ENCODE measurements at places on chromosomes 7 and 10. TPM values are rescaled to one million over a fixed set of nuclear protein-coding genes. Genes with fewer than 3 reads are reported as not detected.

Gene COBL
- not detected for total RNA-seq

Gene RPEL1
- not detected for total RNA-seq

Gene RSPH10B
- total RNA-seq: 0.53 TPM

Gene RAMP3
- not detected for total RNA-seq

Gene SDK1
- total RNA-seq: 0.20 TPM

Gene C10orf95
- total RNA-seq: 0.28 TPM

Gene GDF10
- 0.11 TPM for total RNA-seq

Gene TMEM225B
- 2.3 TPM for total RNA-seq

DNA sequence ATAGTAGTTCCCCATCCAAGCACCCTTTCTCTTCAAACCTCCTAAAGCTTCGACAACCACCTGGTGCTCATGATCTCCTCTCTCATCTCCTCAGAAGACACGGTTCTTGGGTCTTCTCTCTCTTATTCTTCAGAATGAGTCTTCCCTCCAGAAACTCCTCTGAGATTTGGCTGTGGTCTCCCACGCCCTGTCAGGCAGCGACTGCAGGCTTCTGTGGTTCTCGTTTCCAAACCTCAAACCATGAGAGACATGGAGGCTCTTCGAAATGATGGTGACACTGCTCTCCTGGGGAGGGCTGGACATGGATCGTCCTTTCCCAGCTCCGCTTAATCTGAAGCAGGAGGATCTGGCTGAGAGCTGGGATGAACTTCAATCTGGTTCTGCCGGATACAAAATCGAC lies 78.6 kb upstream of the PITRM1 start:
- no peak for DNase-seq
- H3K4me3 ChIP-seq: no peak overlapping the region
- peaks cover 50% of the 10 kb centered on the region for H3K27me3 ChIP-seq
- H3K27ac ChIP-seq: no peak overlapping the region
- H3K4me1 ChIP-seq: no peaks in the 10 kb centered on the region
- H3K36me3 ChIP-seq: no peaks in the 10 kb centered on the region

GRCh38 chr7:137879357-137880158 lies 32.8 kb upstream of the DGKI start:
- H3K4me1 ChIP-seq: peaks cover 6% of the 10 kb centered on the region
- no peaks in the 10 kb centered on the region for H3K27me3 ChIP-seq
- H3K4me3 ChIP-seq: no peak overlapping the region
- H3K27ac ChIP-seq: no peak overlapping the region
- no peak for DNase-seq

GRCh38 chr10:63210611-63211196 lies 77.6 kb downstream of the NRBF2 start:
- no peak for DNase-seq
- H3K4me3 ChIP-seq: no peak overlapping the region
- peaks cover 51% of the 10 kb centered on the region for H3K36me3 ChIP-seq
- H3K4me1 ChIP-seq: peaks cover 37% of the 10 kb centered on the region
- no peaks in the 10 kb centered on the region for H3K27me3 ChIP-seq

- H3K27me3 ChIP-seq: peaks cover 13% of the 10 kb centered on the region
- H3K4me1 ChIP-seq: no peaks in the 10 kb centered on the region
- DNase-seq: no peak
- H3K27ac ChIP-seq: no peak overlapping the region
Measured at GRCh38 chr10:98646998-98647917, 200.5 kb upstream of the HPS1 start.

- peak overlapping the region; percentile 83 for H3K27ac ChIP-seq
- DNase-seq: peak; percentile 69
Measured at GRCh38 chr7:35725280-35725680, 30.3 kb upstream of the HERPUD2 start.

DNA sequence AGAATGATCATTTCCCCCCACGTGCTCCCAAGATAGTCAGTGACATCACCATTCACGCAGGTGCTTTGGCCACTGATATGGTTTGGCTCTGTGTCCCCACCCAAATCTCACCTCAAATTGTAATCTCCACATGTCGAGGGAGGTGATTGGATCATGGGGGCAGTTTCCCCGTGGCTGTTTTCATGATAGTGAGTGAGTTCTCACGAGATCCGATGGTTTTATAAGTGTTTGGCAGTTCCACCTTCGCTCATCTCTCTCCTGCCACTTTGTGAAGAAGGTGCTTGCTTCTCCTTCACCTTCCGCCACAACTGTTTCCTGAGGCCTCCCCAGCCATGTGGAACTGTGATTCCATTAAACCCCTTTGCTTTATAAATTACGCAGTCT lies 205.4 kb upstream of the SH2B2 start:
- no peak for DNase-seq
- H3K27me3 ChIP-seq: no peaks in the 10 kb centered on the region
- H3K36me3 ChIP-seq: peaks cover 14% of the 10 kb centered on the region
- peak overlapping the region; percentile 9 for H3K27ac ChIP-seq

DNA sequence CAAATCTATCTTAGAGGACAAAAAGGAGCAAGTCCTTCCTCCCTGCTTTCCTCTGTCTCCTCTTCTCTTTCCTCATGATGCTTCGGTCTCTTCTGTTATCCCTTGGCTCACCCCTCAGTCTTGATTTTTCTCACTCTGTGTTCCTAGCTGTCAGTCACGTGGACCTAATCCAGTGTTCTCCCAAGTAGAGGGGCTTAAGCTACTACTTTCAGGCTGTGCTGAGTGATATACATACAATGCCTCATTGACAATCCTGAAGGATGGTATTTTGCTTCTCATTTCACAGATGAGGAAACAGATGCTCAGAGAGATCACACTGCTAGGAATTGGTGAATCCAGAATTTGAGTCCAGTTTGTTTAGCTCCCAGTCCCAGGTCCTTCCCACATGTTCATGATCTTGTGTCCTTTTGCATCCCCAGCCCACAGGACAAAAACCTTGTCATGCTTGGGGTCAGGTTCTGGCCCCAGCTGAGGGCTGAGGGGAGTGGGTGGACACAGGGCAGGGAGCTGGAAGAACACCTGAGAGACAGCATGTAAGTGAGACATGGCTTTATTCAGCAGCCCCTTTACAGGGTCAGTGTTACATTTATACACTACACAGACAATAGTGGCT lies 50.5 kb upstream of the KMT2E start:
- no peak for DNase-seq
- no peaks in the 10 kb centered on the region for H3K27me3 ChIP-seq
- peaks cover 6% of the 10 kb centered on the region for H3K4me1 ChIP-seq
- no peak overlapping the region for H3K4me3 ChIP-seq
- peaks cover 30% of the 10 kb centered on the region for H3K36me3 ChIP-seq

DNA sequence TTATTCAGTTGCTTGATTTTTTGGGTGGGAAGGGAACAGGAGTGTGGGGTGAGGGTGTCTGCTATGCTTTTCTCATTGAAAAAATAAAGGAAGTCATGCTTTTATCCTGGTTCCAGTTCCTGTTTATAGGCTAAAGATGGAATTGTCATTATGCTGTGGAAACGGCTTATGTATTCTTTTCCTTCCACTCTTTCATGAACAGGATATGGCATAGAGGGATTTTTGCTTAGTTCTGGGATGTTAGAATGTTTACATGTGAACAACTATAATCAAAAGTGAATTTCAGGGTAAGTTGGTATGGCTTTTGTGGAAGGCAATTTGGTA lies 35.9 kb upstream of the PTPN12 start:
- peaks cover 5% of the 10 kb centered on the region for H3K27me3 ChIP-seq
- no peaks in the 10 kb centered on the region for H3K4me1 ChIP-seq
- no peak for DNase-seq
- no peak overlapping the region for H3K4me3 ChIP-seq
- no peak overlapping the region for H3K27ac ChIP-seq

GRCh38 chr7:64618785-64619456 lies 47.0 kb upstream of the ZNF107 start:
- no peak overlapping the region for H3K4me3 ChIP-seq
- H3K27ac ChIP-seq: no peak overlapping the region
- H3K36me3 ChIP-seq: no peaks in the 10 kb centered on the region
- no peak for DNase-seq

DNA sequence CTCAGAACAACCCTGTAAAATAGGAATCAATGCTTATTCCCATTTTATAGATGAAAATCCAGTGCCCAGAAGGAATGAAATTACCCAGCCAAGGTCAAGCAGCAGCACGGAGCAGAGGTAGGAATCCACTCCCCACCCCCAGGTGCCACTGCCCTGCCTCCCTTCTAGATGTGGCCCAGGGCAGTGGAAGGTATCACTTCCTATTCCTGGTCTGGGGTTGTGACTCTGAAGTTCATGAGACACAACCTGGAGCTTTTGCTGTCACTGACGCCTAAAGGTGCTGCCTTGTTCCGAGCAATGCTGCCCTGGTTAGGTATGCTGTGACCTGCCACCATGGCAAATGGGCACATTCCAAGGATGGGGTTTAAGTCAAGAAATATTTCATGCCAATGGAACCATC lies 53.6 kb downstream of the PIK3AP1 start:
- no peak for DNase-seq
- H3K27me3 ChIP-seq: peaks cover 2% of the 10 kb centered on the region
- no peak overlapping the region for H3K4me3 ChIP-seq

- H3K27ac ChIP-seq: peak within 1 kb of the TSS; percentile 84
- H3K27me3 ChIP-seq: no peaks in the 10 kb centered on the region
- peak within 1 kb of the TSS; percentile 79 for H3K4me3 ChIP-seq
- peaks cover 31% of the 10 kb centered on the region for H3K4me1 ChIP-seq
- H3K36me3 ChIP-seq: peaks cover 5% of the 10 kb centered on the region
- peak; percentile 41 for DNase-seq
Measured at GRCh38 chr7:832167-832967, at the start of gene SUN1. TSS of gene SUN1 (plus strand) at chr7:832476. CDS start at chr7:832525, 49 bp downstream.

GRCh38 chr10:14429043-14429700 lies 98.4 kb upstream of the FRMD4A start:
- no peaks in the 10 kb centered on the region for H3K36me3 ChIP-seq
- H3K4me3 ChIP-seq: no peak overlapping the region
- H3K27me3 ChIP-seq: peaks cover 16% of the 10 kb centered on the region
- no peaks in the 10 kb centered on the region for H3K4me1 ChIP-seq
- no peak for DNase-seq

GRCh38 chr7:77855371-77856083 lies 57.0 kb downstream of the PHTF2 start:
- DNase-seq: no peak
- no peak overlapping the region for H3K27ac ChIP-seq
- H3K4me3 ChIP-seq: no peak overlapping the region
- no peaks in the 10 kb centered on the region for H3K27me3 ChIP-seq
- peaks cover 13% of the 10 kb centered on the region for H3K4me1 ChIP-seq
- H3K36me3 ChIP-seq: peaks cover 40% of the 10 kb centered on the region

GRCh38 chr10:93652857-93653256 lies 40.5 kb downstream of the PDE6C start:
- H3K27ac ChIP-seq: no peak overlapping the region
- DNase-seq: no peak
- H3K27me3 ChIP-seq: no peaks in the 10 kb centered on the region
- no peak overlapping the region for H3K4me3 ChIP-seq
- H3K36me3 ChIP-seq: peaks cover 2% of the 10 kb centered on the region
- no peaks in the 10 kb centered on the region for H3K4me1 ChIP-seq

DNA sequence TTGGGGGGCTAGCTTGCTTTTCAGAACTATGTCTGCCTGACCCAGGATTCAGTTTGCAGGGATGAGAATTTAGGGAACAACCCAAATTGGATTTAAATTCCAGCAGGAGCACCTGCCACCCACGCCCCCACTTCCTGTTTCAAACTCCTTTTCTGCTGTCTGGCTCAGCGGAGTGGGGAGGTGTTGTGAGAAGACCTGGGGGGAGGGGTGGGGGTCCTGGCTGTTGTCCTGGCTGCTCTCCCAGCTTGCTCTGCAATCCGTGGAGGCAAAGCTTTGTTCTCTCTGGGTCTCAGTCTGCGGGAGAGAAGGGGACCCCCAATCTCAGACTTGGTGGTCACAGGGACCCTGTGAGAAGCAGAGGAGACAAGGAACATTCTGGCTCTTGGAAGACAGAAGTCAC lies 799 bp downstream of the KCNK18 start:
- H3K27ac ChIP-seq: no peak overlapping the region
- H3K27me3 ChIP-seq: no peaks in the 10 kb centered on the region
- H3K4me3 ChIP-seq: no peak overlapping the region
- no peaks in the 10 kb centered on the region for H3K4me1 ChIP-seq

DNA sequence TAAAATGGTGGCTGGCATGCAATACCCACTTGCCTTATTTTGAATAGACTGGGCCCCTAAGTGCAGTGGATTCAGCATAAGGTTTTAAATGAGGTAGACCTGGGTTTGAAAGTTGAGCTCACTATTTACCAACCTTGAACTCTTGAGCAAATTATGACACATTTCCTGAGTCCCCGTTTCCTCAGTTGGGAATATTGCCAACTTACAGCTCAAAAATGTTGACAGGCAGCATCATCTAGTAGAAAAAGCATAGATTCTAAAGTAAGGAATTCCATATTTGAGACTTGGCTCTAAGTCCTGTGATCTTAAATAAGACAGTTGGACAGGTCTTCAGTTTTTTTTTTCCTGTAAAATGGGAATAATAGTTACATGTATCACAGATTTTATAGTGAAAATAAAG lies 305.5 kb downstream of the ACTR3B start:
- no peaks in the 10 kb centered on the region for H3K27me3 ChIP-seq
- DNase-seq: no peak
- no peak overlapping the region for H3K27ac ChIP-seq
- H3K4me1 ChIP-seq: no peaks in the 10 kb centered on the region
- no peaks in the 10 kb centered on the region for H3K36me3 ChIP-seq
- no peak overlapping the region for H3K4me3 ChIP-seq

DNA sequence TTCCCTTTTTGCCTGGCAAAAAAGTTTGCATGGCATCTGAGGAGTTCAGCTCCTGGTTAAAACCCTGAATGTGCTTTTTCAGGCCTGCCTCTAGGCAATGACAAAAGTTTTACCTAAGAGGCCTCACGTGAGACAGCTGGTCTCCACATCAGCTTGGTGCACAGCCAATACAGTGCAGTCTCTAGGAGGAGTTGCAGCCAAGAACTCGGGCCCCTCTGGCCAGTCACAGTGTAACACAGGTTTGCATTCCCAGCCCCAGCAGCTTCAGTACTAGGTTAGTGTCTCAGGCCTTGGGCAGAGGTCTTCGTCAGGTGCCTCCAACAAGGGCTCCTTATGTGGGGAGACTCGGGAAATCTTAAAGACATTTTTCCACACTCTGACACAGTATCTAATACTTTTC lies 771.7 kb downstream of the SORCS1 start:
- H3K4me1 ChIP-seq: no peaks in the 10 kb centered on the region
- H3K4me3 ChIP-seq: no peak overlapping the region
- no peaks in the 10 kb centered on the region for H3K36me3 ChIP-seq
- H3K27me3 ChIP-seq: no peaks in the 10 kb centered on the region

All from activated naive CD8-positive, alpha-beta T cell treated with anti-CD3 and anti-CD28 coated beads, Interleukin-2, amount 10 ng/mL, durations not matched to agents 7 days and 5 days (primary cell).